ENCODE measurements at places on chromosomes 5 and 9.

DNA sequence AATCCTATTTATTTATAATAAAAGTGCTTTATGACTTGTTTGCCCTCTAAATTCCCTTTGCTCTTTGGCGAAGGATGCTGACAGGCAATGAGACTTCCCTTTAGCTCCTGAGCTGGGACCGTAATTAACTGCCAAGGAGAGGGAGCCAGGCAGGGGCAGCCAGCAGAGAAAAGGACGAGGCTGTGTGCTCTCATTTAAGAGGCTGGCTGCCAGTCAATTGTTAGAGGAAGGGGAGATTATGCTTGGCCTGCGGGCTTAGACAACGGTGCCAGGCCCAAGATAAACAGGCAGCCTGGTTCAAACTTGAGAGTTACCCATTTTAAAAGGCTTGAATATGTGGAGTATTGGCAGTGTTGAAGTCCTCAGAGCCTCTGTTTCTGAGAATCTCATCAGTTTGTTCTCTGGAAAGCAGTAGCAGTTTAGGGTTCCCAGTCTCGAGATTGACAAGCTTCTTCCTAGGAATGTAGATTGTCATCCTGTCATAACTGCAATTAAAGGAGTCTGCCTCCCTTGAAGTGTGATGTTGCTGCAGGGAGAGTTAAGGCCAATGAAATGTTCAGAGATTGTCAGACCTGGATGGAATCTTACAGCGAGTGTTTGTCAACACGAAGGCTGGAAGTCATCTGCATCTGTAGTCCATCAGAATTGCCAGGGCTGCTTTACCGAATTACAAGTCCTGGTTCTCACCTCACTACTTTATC lies 113.2 kb downstream of the JAKMIP2 start:
- DNase-seq, result peak; percentile 54

DNA sequence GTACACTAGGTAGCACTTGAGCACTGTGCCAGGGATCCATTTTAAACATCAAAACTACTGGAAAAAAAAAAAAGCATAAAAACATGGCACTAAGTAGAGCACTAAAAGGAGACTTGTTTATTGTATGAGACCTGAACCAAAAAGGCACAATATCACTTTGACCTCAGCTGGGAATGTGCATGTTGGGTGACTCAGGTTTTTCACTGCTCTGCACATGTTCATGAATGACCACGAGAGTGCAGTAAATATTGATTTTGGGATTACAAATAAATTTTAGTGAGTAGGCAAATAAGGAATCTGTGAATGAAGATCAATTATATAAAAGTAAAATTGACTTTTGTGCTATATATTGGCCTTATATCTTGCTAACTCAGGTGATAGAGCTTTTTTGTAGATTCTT lies 11.8 kb downstream of the RMI1 start:
- no peak for DNase-seq

- no peak for DNase-seq
These were observed 608.9 kb downstream of the DTWD2 start for GRCh38 chr5:118379470-118379869.

- DNase-seq, result no peak
These were observed 94.8 kb downstream of the PPIC start for GRCh38 chr5:122941737-122942136.

DNA sequence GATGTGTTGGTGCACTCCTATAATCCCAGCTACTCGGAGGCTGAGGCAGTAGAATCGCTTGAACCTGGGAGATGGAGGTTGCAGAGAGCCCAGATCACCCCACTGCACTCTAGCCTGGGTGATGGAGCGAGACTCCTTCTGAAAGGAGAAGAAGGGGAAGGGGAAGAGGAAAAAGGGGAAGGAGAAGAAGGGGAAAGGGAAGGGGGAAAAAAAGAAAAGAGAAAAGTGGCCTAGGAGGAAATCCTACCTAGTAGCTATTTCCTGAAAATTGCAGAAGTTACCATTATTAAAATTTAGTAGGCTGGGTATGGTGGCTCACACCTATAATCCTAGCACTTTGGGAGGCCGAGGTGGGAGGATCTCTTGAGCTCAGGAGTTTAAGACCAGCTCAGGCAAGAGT lies 67.4 kb downstream of the ARRDC3 start:
- no peak for DNase-seq

GRCh38 chr9:136403538-136403914 lies 3.6 kb upstream of the SNAPC4 start:
- no peak for DNase-seq

DNA sequence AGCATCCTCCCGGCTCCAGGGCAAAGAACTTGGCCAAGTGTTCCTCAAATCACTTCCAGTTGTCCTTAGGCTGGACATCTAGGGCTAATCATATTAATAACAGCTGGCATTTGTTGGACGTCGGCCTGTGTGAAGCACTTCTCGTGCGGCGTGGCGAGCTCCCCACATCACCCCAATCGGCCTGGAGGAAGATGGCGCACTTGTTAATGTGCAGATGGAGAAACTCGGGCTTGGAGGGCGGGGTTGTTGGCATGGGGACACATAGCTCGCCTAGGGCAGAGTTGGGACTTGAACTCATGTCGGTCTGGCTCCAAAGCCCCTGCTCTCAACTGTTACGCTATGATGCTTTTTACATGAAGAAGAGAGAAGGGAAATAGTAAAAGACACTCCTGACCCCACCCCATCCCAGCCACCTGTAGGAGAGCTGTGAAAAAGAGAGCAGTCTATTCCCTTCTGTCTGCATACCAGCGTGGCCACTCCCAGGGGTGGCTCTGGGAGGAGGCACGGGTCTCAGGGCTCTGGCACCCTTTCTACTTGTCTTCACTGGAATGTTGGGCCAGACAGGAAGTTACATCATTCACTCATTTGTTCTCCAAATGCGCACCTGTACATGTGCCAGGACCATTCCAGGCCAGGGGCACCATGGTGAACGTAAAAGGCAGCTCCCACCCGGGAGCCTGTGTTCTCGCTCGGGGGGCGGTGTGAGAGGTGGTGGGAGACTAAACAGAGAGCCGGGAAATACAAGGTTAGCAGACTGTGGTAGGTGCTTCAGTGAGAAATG lies 12.8 kb upstream of the NUP214 start:
- DNase-seq, result no peak

DNA sequence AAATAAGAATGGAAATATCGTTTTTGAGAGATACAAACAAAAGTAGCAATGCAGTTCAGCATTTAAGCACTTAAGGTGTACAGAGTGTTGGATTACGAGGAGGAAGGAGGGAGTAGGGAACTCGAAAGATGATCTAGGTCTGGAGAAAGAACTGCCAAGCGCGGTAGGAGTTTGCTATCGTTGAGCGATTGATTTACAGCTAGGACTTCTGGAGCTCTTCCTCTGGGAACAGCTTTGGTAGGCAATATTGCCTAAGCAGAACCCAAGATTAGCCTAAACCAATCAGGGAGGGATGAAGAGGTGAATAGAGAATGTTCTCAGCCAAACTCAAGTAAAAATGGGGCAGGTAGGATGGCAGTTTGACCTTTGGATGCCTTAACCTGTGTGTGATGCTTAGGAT lies 965 bp downstream of the CLTA start:
- no peak for DNase-seq

- DNase-seq, result no peak
These were observed 175.5 kb downstream of the NXNL2 start for GRCh38 chr9:88710449-88710848.

- DNase-seq, result no peak
These were observed 589.4 kb upstream of the FAM174A start for GRCh38 chr5:99945478-99946442.

DNA sequence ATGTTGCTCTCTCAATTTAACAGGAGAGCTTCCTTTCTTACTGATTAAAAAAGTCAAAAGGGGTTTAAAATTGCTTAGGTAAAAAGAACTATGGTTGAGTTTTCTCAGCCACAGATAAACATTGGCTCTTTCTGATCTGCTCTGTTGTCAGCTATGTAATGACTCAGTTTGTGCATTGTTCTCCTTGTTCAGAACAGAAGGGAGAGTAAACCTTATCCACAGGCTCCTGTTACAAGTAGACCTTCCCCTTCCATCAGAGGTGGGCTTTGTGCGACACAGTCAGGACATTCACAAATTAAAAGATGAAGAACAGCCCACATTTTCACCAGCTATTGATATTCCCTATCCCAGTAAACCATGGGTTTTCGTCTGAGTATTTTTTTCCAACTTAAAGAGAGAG lies 236.3 kb upstream of the SEMA6A start:
- DNase-seq, result no peak

DNA sequence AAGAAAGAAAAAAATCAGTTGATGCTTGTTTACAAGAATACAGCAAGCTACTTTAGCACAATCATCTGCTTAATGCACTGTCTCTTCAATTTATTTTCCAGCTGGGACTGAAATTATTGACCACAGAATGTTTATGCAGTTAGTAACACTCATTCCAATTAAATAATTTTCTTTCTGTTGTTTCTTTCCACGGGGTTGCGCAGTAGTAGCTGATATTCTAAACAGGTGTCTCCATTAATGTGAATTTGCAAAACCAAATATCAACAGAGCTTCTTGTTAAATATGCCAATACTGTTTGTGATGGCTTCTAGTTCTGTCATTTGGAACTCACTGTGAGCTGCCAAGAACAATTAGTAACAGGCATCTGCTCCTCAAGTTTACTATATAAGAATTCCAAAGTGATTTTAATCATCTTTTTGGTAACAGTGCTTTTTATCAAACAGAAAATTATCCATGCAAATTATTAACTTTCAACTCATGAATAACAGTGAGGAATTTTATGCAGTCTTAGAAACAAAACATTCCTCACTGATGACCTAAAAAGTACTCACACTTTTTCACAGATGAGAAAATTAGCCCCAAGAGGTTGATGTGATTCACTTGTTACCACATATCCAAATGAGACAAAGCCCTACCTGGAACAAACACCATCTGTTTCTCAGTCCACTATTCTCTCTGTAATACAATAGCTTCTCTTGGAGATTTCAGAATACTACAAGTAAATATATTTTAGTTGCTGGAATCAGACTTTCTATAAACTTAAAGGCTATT lies 567.6 kb upstream of the RGMB start:
- no peak for DNase-seq

GRCh38 chr5:166058660-166059059 lies 2232.8 kb upstream of the WWC1 start:
- no peak for DNase-seq

- no peak for DNase-seq
These were observed 1587.7 kb upstream of the NUDT12 start for GRCh38 chr5:105150323-105150722.

DNA sequence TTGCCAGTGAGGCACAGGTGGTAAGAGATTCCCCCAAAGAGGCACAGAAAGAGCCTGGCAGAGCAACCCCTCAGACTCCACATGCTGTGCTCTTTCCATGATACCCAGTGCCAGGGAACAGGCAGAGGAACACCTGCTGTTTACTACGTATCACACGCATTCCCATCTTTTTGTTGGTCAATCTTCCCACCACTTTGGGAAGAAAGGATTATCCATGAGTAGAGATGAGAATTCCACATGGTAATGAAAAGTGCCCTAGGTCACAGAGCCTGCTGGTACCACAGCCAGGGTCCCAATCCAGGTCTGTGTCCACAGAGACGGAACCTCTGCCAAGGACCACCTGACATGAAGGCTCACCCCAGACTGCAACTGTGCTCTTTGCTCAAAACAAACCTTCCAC lies 86.6 kb downstream of the LHFPL2 start:
- DNase-seq, result no peak

DNA sequence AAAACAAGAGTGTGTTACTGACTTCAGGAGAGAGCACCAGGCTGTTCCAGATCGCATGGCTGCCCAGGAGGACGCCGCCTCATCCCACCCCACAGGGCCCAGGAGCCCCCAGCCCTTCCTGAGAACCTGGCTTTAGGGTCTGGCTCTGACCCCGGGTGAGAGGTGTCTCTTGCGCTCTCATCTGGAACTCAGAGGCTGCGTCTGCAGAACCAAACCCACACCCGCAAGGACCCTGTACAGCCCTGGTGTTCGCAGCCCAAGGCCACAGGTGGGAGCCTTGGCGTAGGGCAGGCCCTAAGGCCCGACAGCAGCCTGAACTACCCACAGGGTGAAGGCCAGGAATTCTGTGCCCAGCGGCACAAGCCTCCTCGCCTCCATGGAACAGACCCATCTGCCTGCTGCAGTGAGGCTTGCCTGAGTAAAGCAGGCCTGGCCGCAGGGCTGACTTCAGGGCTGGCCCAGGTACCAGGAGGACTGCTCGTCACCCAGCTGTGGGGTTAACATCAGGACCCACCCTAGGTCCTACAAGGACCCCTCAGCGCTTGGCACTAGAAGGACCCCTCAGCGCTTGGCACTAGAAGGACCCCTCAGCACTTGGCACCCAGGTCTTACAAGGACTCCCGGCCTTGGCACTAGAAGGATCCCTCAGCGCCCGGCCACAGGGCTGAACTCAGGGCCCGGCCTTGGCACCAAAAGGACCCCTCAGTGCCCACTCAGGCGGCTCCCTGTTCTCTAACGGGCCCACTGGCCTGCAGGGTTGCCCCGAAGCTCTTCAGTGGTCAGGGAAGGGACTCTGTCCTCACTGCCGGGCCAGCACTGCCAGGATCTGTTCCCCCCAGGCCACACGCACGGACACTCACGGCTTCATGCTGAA lies 48.2 kb downstream of the NKD2 start:
- no peak for DNase-seq

GRCh38 chr5:14849516-14850294 lies 21.9 kb downstream of the ANKH start:
- DNase-seq, result no peak

DNA sequence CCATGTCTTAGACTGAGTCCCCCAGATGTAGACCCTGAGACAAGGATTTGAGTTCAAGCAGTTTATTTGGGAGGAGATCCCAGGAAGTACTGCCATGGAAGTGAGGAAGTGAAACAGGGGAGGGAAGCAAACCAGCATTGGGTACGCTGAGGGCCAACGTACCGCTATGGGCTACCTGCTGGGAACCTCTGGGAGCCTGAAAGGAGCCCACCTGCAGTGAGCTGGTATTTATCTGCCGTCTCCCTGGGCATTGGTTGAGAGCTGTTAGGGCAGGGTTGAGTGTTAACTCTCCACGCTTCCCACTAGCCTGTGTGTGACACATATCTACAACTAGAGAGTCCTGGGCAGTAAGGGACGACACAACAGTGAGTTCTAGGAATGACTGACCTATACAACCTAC lies 131.6 kb upstream of the SLC24A2 start:
- no peak for DNase-seq

DNA sequence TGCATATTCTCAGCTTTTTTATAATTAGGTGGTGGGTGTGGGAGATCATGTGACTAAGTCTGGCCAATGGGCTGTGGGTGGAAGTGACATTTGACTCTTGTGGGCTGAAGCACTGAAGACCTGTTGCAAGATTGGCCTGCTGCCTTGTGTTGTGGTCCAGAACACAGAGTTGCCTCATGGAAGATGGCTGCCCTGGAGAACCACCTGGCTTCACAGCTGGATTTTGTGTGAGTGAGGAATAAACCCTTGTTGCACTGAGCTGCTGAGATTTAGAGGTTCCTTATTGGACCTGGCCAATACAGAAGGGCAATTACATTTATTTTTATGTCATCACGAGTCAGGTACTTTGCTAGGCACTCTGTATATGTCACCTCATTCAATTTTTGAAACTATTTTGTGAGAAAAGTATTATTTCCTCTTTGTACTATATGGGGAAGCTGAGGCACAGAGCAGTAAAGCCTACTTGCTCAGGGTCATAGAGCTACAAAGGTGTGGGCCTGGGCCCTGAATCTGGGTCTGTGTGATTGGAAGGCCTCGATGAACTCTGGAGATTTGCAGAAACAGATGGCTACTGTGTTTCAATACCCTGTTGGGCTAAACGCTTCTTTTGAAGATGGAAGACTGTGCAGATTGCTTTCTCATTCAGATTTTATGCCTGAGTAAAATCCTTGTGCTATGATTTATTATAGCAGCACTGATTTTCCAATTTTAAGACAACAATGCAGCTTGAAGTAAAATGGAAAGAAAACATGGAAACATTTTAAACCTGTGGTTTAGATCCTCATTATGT lies 71.2 kb upstream of the TBC1D2 start:
- no peak for DNase-seq
